Type B pancreatic cell (in vitro differentiated cells): ENCODE measurements at places on chromosomes 1 and 21.

GRCh38 chr1:164614316-164614715 lies 55.3 kb downstream of the PBX1 start:
- no peak for DNase-seq

DNA sequence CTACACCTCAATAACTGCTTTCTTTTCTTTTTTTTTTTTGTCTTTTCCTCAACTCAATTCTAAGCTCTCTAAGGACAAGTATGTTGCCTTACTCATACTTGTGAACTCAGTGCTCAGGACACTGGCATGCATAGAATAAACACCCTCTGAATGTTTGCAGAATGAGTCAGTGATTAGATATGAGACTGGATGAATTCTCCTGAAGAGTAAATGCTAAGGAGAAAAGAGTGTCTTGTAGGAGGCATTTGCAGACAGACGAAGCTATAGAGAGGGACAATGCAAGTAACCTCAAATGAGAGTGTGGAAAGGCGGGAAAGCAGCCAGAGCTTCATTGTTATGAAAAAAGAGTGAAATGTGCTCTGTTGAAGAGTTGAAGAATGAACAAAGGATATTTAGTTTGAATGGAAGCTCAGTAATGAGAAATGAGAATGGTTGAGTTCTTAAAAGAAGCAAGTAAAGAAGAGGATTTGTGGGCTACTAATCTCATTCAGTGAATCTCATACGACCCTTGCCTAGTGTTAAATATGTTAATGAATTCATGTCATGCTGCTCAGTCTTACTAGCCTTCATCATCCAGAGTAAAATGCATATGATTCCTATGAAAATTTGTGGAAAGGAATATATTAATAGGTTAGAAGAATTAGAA lies 166.1 kb upstream of the DPYD start:
- no peak for DNase-seq

GRCh38 chr1:117664314-117664713 lies 58.5 kb downstream of the TENT5C start:
- no peak for DNase-seq

- no peak for DNase-seq
These were observed 4.6 kb upstream of the PIAS3 start for GRCh38 chr1:145863282-145864018.

- DNase-seq: no peak
These were observed 47.3 kb upstream of the SSBP3 start for GRCh38 chr1:54453509-54453908.

DNA sequence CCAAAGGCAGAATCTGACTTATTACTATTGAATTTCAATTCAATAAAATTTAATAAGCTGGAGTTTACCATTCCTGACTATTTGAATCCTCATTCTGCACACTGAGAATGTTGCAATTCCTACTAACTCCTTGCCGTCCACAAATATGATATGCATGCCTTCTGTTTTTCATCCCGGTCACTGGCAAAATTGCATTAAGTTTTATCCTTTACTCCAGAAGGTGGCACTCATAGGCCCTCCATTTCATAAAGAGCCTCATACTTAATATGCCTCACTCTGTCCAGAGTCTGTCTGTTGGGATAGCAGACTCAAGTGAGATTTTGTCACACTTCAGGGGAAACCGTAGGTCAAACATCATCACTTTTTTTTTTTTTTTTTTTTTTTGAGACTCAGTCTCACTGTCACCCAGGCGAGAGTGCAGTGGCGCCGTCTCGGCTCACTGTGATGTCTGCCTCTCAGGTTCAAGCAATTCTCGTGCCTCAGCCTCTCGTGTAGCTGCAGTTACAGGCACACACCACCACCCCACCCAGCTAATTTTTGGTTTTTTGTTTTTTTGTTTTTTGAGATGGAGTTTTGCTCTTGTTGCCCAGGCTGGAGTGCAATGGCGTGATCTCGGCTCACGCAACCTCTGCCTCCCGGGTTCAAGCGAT lies 27.3 kb downstream of the F11R start:
- DNase-seq: no peak

DNA sequence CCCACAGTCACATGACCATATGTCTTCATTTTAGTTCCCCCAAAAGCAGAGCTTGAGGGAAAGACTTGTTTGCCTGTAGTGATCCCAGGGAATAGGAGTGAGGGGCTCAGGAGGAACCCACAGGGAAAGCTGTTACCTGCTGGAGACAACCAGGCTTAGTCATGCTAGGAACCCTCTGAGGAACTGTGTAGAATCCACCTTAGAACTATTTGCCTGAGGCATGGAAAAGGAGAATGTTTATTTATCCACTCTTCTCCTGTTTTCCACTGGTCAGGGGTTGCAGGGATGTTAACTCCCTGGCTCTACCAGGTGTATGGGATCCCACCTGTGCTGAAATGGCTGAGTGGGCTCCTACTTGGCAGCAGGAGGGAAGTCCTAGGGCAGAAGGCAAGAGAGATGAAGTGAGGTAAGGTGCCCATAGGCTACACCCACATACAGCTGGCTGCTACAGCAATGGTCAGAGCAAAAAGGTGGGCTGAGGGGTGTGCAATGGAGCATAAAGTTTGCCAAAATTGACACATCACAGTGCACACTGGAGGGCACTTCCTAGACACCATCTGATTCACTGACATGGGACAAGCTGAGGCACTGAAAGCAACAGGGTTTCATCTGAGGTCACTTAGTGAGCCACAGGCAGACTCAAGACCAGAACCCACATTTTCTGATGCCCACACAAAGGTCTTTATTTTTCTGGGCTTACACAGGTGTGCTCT lies 29.7 kb upstream of the CYP4B1 start:
- DNase-seq: no peak

GRCh38 chr1:170375082-170375723 lies 156.8 kb upstream of the GORAB start:
- no peak for DNase-seq

DNA sequence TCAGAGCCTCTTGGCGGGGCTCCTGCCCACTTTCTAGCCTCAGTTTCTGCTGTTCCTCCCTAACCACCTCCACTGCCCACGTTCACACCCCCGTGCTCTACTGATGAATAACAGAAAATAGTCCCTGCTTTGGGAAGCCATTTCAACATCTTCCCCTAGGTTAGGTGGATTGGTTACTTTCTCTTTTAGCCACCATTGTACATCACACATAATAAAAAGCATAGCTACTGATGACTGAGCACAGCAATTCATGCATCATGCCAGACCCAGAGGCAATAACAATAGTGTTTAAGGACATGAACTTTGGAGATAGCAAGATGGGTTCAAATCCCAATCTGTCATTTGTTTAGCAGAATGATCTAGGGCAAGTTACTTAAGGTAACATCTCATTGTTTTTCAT lies 74.6 kb downstream of the COLGALT2 start:
- no peak for DNase-seq

DNA sequence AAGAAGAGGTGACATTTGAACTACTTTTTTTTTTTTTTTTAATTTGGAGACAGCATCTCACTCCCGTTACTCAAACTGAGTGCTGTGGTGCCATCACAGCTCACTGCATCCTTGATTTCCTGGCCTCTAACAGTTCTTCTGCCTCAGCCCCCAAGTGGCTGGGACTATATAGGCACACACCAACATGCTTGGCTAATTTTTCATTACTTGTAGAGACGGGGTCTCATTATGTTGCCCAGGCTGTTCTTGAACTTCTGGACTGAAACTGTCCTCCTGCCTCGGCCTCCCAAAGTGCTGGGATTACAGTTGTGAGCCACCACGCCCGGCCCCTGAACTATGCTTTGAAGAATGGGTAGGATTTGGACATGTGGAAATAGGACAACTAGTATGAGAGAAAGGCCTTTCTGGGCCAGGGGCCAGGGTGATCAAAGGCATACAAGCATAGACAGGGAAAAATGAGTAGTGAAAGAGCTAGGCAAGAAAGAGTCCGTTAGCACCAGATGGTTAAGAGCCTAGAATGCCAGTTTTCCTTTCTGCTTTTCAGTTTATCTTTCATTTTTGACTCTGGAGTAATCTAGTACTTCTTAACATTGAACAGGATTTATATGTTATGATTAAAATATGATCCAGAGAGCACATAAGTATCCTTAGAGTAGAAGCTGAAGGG lies 6.3 kb downstream of the RABGAP1L start:
- no peak for DNase-seq

GRCh38 chr1:114468047-114468446 lies 43.0 kb downstream of the TRIM33 start:
- DNase-seq: no peak

DNA sequence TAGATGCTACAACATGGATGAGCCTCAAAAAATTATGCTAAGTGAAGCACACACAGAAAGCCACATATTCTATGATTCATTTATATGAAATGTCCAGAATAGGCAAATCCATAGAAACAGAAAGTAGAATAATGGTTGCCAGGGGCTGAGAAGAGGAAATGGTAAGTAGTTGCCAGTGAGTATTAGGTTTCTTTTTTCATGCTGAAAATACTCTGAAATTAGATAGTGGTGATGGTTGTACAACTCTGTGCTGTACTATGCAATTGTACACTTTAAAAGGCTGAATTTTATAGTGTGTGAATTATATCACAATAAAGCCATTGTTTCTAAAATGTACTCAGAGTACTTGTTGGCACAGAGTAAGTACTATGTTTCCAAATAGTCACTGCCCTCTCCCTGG lies 15.5 kb upstream of the GFI1 start:
- DNase-seq: no peak

GRCh38 chr1:198161718-198162090 lies 4.9 kb downstream of the NEK7 start:
- no peak for DNase-seq
